ENCODE measurements at places on chromosomes 7 and 10.
A peak's percentile ranks its signal among the peaks of the same experiment; 100 is the strongest.

DNA sequence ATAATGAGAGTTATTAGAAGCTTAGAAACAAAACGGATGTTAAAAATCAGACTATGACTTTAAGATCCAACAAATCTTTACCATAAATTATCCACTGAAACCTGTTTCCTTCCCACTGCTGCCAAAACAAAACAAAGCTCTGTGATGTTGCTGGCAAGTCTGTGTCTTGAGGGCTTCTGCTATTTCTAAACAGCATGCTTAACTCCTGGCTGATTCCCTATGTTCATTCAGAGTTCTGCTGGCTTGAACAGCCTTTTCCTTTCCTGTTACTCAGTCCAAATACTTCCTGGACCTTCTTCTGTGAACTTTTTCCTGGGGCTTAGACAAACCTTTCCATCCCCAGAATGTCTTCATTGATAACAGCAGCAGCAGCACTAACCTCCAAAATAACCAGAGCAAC, 448.1 kb downstream of the SORCS1 start:
- DNase-seq, result no peak

DNA sequence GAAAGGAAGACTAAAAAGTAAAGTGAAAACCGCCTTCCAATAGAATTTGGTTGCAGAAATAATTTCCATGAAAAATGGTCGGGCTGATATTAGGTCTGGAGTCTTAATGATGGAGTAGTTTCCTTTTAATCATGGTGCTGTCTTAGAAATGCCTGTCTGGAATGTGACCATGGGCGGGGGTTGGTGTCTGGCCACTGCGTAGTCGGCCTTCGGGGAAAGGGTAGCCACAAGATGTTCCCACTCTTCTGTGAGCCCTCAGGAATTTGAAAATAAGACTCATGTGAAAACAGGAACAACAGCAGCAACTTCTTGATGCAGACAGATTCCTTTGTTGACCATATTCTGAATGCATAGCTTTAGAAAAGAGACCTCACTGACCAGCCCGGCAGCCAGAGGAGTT, 176.8 kb downstream of the KIAA1217 start:
- no peak for DNase-seq

- DNase-seq, result no peak
These were observed 22.9 kb downstream of the ATE1 start for GRCh38 chr10:121904888-121905287.

DNA sequence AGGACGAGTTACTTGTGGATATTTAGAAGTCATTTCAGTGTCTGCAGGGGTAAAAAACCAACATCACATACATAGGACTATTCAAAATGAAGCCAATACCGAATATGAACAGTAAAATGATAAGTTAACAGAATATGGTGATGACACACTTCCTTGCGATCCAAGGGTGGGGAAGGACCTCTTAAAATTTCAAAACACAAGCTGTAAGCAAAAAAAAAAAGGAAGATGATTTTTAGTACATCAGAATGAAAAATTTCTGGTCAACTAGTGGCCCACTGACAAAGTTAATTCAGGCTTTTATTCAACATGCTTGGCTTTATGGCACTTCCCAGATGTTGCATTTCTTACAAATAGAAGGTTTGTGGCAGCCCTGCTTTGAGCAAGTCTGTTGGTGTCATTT, 19.0 kb upstream of the GALNTL5 start:
- DNase-seq, result no peak

DNA sequence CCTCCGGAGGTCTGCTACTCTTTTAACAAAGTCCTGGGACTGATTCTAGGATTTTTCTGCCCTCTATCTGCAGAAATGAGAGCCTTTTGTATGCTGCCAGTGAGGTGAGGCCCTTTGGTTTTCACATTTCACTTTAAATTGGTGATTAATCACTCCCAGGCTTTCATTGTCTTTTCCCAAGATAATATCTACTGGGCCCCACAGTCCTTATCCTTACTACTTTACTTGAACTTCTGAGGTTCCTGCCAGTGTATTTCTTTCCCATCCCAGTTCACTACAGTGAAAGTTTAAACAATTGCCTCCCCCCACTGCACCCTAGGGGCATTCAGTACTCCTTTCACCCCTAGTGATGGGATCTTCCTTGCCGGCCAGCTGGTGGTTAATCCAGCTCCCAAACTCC, 127.4 kb upstream of the INHBA start:
- DNase-seq, result no peak

DNA sequence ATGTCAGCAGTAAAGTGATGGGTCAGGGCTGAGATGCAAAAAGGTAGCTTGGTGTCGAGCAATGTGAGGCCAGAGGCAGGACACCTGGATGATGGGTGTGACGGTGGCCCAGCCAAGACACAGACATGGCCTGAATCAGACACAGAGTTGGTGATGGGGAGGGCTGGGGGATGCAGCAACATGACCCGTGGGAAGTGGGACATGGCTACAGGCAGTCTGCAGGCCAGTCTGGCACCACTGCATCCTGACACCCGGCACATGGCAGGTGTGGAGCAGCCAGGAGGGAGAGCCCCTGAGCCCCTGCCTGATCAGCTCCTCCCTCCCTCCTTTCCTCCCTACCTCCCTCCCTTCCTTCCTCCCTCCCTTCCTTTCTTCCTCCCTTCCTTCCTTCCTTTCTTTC, 114.8 kb upstream of the WDR11 start:
- DNase-seq, result no peak

GRCh38 chr7:84083846-84084245, 110.7 kb downstream of the SEMA3A start:
- no peak for DNase-seq

DNA sequence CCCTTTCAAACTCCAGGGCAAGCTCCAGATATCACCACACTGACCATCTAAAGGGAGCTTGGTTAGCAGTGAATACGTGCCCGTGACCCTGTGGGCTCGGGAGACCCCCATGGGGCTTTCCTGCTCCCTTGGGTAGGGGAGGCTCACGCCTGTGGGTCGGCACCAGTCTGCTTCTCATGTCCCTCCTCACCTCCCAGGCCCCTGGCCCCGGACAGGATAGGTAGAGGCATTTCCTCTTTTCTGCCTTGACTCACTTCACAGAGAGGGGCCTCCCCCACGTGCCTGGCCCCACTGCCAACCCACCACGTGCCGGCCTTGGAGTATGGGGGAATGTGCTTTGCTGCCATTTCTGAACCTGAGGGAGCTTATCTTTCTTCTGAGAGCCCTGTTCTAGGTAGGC, 131.3 kb upstream of the FAM20C start:
- DNase-seq, result no peak

GRCh38 chr10:112819231-112819630, 130.8 kb upstream of the TCF7L2 start:
- no peak for DNase-seq

DNA sequence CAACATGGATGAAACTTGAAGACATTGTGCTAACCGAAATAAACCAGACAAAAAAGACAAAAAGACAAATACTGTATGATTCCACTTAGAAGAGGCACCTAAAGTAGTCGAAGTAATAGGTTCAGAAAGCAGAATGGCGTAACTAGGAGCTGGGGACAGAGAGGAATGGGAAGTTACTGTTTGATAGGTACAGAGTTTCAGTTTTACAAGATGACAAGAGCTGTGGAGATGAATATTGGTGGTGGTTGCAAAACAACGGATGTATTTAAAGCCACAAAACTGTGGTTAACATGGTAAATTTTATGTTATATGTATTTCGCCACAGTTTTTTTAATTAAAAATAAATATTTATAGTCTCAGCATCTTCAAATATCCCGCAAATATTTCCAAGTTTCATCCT, 64.1 kb upstream of the DIP2C start:
- DNase-seq, result peak; percentile 9

DNA sequence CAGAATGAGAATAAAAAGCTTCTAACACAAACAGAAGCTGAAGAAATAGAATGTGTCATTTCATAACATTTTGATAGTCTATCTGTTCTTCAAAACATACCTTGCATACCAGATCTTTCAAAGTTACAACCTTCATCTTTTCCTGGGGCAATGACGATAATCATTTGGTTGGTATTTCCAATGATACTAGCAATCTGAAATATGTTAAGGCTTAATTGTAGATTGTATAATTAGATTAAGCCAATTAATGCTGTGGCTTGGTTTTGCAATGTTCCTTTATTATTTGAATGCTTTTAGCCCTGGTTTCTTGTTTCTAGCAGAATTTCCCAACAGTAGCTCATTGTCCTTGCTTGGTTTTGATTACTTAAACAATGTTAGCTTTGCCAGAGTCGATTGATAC, 84.6 kb downstream of the CABCOCO1 start:
- DNase-seq, result no peak

- no peak for DNase-seq
These were observed 22.4 kb downstream of the NACAD start for GRCh38 chr7:45066409-45066808.

- DNase-seq, result peak; percentile 13
These were observed 3.7 kb downstream of the TMEM140 start for GRCh38 chr7:135151533-135151932.

- no peak for DNase-seq
These were observed 39.9 kb downstream of the ANXA8 start for GRCh38 chr10:47444047-47444446.

- no peak for DNase-seq
These were observed 94.9 kb downstream of the CARD11 start for GRCh38 chr7:2948749-2949148.

GRCh38 chr10:11386044-11386443, 225.4 kb downstream of the USP6NL start:
- DNase-seq, result no peak

- no peak for DNase-seq
These were observed at the start of gene CCDC172 for GRCh38 chr10:116324227-116324950. CCDC172 (plus strand) TSS chr10:116324448; CDS start chr10:116325012, 564 bp downstream.

DNA sequence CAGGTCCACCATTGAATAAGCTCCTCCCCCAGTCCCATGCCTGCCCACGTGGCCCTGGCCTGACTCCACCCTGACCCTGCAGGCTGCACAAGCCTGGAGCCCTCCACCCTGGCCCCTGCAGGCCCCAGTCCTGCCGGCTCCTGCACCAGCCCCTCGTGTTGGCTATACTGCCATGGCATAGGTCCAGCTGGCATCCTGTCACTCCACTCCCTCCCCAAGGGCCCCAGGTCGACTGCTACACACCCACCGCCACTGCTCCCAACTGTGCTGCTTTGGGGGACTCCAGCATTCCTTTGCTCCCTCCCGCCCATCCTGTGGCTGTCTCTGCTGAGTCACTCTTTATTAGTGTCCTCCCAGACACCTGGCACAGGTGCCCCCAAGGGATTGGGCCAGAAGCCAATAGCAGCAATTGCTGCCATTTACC, 32.4 kb upstream of the HSPA12A start:
- no peak for DNase-seq

Data from KG1 (cell line).